Left lobe of liver (tissue), 2 donors: ENCODE measurements at places on chromosomes 4 and X.
A peak's percentile ranks its signal among the peaks of the same experiment; 100 is the strongest.

DNA sequence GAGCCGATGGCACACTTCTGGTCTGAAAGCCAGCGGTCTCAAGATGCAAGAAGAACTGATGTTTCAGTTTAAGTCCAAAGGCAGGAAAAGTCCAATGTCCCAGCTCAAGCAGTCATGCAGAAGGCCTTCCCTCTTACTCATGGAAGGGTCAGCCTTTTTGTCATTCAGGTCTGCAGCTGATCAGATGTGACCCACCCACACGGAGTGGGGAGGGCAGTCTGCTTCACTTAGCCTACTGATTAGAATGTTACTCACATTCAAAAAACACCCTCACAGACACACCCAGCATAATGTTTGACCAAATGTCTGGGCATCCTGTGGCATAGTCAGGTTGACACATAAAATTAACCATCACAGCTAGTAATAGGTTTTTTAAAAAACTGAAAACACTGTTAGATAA lies 6.6 kb downstream of the HCCS start:
- DNase-seq = no peak

DNA sequence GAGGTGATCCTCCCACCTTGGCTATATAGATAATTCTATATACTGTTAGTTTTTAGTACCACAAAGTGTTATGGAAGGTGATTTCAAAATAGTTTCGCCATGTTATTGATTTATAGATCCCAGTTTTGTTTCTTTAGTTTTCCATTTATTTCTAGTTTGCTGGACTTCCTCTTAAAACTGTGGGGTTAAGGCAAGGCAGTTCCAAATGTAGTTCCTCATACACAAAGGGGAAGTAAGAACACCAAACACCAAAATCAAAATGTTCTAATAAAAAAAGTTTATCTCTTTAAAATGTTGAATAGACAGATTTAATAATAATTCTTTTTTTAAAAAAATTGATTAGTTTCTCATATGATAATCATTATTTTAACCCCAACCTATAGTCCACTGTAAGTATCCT lies 6.8 kb upstream of the CISD2 start:
- DNase-seq = no peak

GRCh38 chr4:98673978-98674377 lies 15.6 kb upstream of the TSPAN5 start:
- no peak for DNase-seq

- peak; percentile 35 for DNase-seq
Measured at GRCh38 chrX:123087326-123087725, 96.8 kb upstream of the GRIA3 start.

- no peak for DNase-seq
Measured at GRCh38 chr4:1866189-1866661, 5.0 kb upstream of the NSD2 start.

DNA sequence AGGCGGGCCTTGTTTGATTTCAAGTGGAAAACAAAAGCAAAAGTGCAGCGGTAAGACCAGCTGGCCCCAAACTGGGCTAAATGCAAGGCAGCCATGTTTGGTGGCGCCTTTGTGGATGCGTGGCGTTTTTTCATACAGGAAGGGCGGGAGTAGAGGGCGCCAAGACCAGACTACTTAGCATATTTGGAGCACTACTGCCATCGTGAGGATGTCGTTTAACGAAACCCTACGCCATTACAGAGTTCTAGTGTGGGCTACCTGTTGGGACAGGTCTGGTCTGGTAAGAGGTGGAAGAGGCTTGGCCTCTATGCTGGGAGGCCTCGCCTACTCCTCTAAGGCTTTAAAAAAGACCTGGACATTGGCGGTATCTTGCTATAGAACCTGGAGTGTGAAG lies 230.7 kb upstream of the STK26 start:
- DNase-seq = no peak

- no peak for DNase-seq
Measured at GRCh38 chrX:132483488-132483887, 5.3 kb downstream of the MBNL3 start.

GRCh38 chr4:16029262-16029661 lies 54.6 kb downstream of the PROM1 start:
- no peak for DNase-seq
